ENCODE measurements at places on chromosomes 6 and 20. TPM values are rescaled to one million over a fixed set of nuclear protein-coding genes. Genes with fewer than 3 reads are reported as not detected.

- peak; percentile 71 for DNase-seq
These were observed 10.6 kb downstream of the CTCFL start for GRCh38 chr20:57514273-57514751.

GRCh38 chr20:62754991-62755356, 41.3 kb upstream of the MRGBP start:
- no peak for DNase-seq

DNA sequence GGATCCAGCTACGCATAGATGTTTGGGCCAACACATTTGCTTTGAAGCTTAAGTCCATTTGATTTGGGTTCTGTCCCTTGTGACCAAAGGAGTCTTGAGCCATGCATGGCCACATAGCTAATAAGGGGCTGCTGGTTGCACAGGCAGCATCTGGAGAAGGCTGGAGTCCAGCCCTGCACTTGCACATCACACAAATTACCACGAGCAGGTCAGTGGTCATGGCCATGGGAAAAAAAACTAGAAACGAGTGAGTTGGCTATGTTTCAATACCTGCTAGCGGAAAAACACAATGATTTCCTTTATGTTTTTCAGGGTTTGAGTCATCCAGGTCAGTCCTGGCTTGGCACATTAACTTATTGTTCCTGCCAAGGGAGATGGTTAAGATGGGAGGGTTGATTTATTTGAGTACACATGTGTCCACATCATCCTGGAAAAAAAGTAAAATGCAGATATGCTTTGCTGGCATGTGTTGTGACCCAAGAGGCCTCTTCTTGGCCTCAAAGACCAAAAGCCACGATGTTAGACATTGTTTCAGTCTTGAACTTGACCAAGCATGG, 5.6 kb upstream of the STX16 start:
- DNase-seq: no peak

DNA sequence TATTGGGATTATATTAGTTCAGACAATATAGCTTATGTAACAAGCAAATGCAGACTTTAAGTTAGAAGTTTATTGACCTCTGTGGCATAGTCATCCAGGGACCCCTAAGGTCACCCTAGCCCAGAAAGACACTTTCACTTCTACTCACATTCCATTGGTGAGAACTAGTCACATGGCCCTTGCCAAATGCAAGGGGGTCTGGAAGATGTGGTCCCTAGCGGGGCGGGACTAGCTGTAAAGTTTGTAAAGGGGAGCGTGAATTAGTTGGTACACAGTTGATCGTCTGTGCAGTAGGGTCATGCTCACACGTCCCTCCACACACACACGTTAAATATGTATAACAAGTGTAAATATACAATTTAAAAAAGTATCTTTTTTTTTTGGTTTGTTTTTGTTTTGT, 9.3 kb downstream of the HNF4A start:
- DNase-seq: no peak

DNA sequence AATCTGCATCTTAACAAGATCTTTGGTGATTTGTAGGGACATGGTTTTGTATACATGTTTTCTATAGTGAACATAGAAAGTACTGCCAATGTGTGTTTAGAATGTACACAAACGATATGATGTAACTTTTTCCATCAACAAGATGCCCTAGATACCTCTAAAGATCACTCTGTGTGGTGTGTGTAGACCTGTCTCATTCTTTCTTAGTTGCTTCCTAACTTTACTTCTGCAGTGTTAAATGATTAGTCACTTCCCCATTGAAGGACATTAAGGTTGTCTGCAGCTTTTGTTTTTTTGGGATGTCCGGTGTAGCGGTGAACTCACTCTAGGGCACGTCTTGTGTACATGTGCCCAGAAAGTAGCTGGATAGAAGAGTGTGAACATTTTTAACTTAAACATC, 35.9 kb downstream of the CDYL start:
- no peak for DNase-seq

DNA sequence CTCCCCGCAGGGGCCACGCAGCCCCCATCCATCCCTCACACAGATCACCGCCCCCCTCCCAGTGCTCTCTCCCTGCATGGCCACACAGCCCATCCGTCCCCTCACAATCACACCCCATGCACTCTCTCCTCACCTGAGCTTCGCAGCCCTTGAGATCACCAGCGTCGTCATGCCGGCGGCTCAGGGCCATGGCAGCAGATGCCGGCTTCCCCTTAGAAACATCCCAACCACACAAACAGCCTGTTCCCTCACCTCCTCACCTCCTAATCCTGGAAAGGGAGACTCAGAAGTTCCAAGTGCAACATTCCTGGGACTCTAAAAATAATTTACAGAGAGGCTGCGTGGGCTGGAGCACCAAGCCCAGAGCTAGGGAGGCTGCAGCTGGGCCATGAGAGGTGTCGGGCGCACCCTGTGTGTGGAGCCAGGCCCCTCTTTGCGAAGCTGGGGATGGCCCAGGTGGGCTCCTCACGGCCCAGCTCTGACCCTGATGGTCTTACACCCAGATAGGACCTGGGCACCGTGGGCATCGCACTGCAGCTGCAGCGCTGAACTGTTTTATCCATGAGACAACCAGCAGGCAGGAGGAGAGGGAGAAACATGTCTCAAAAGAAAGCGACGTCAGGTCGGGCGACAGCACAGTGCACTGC, 125.3 kb downstream of the DLL1 start:
- no peak for DNase-seq

GRCh38 chr20:45588800-45589199, 9.7 kb upstream of the WFDC8 start:
- DNase-seq: no peak

DNA sequence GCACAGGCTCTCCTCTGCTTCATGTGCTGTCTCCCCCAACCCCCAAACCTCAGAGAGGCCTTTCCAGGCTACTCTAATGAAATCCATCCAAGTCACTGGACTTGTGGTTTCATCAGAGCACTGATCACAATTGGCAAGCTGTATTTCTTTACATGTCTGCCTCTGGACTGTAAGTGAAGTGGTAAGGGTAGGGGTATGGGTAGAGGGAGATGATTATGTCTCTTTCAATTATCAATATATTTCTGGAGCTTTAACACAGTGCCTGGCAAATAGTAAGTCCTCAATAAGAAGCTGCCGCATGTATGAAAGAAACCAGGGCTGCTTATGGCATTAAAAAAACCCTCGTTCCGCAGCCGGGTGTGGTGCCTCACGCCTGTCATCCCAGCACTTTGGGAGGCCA, 5.4 kb downstream of the TRERF1 start:
- no peak for DNase-seq

DNA sequence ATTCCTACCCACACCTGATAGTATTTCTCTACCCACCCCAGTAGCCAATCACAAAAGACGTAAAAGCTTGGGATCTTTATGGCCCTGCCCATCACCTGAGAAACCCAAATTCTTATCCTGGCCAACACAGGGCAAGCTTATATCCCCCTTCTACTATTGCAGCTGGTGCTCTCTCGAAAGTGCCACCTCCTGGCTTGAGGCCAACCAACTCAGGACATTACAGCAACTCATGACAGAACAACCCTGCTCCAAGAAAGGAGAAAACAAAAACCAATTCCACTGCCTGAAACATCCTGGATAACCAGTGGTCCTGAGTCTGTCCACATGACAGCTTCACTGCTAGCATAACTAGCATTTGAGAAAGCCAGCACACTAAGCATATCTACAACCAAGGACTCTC, 97.9 kb downstream of the CFAP61 start:
- no peak for DNase-seq

DNA sequence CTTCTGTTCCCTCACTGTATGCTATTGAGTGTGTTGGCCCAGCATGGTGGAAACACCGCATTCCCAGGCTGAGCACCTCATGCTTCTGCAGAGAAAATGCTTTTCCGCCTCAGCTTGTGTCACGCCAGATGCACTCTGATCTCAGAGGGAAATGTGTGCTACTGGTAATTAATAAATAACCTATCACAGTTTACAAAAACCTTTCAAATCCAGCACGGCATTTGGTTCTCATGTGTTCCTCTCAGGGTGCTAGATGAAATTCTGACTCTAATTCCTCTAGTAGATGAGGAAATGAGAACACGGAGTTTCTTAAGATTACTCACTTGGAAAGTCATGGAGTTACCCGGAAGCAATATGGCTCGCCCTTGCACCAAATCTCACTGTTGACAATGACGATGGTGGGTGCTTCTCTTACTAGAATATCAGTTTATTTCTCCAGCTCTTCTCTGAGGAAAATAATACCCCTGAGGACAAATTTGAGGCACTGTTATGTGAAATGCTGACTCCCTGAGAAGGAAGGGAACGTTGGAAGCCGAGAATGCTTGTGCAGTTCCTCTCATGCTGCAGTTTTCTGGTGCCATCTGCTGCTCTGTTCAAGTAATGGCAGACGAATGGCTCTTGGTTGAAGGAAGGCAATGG, 116.6 kb downstream of the RNF144B start:
- DNase-seq: peak; percentile 57

DNA sequence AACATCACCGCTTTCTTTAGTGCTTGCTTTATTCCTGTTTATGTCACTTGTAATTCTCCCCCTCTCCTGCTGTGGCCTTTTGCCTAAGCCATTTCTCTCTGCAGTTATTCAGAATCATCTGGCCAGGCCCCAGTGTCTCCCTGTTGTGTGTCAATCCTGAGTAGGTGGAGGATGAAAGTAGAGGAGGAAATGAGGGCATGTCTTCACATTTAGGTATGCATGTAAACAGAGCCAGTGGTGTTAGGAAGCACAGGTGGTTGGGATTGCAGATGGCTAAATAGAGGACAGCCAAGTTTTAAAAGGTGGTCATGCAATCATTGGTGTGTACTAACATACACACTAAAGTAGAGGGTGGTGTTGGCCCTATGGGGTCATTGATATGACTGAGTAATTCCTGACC, 5.2 kb downstream of the PRSS35 start:
- no peak for DNase-seq

DNA sequence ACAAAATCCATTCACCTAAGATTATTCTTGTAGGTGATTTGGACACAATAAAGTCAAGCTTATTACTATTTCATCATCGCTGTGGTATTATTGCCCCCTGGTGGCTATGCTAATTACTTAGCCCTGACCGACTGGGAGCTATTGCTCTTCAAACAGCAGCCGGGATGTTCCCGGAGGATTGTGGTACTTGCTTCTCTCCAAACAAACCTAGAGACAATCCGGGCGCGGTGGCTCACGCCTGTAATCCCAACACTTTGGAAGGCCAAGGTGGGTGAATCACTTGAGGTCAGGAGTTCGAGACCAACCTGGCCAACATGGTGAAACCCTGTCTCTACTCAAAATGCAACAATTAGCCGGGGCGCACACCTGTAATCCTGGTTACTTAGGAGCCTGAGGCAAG, 15.4 kb upstream of the STMND1 start:
- peak; percentile 87 for DNase-seq

GRCh38 chr20:4491643-4492042, 230.1 kb upstream of the PRND start:
- DNase-seq: no peak

- no peak for DNase-seq
These were observed 611.9 kb upstream of the MAP3K7 start for GRCh38 chr6:91198588-91199255.

DNA sequence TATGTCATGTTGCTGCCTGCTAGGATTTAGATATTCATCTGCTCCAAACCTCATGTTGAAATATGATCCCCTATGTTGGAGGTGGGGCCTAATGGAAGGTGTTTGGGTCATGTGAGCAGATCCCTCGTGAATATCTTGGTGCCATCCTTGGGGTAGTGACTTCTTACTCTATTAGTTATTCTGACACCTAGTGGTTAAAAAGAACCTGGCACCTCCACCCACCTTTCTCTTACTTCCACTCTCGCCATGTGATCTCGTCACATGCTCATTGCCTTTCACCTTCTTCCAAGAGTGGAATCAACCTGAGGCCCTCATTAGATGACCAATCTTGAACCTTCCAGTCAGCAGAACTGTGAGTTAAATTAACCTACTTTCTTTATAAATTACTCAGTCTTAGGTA, 549.4 kb upstream of the SYNCRIP start:
- no peak for DNase-seq

The MICA gene
- 23.6 TPM for total RNA-seq

The C20orf144 gene
- not detected for total RNA-seq

The TNFRSF6B gene
- 1.1 TPM for total RNA-seq

The RPRD1B gene
- 32.6 TPM for total RNA-seq

The CD83 gene
- 44.7 TPM for total RNA-seq

All from spinal cord (tissue), 10 donors.